B cell (primary cell): ENCODE measurements at places on chromosomes 6 and 20. TPM values are rescaled to one million over a fixed set of nuclear protein-coding genes. Genes with fewer than 3 reads are reported as not detected.

DNA sequence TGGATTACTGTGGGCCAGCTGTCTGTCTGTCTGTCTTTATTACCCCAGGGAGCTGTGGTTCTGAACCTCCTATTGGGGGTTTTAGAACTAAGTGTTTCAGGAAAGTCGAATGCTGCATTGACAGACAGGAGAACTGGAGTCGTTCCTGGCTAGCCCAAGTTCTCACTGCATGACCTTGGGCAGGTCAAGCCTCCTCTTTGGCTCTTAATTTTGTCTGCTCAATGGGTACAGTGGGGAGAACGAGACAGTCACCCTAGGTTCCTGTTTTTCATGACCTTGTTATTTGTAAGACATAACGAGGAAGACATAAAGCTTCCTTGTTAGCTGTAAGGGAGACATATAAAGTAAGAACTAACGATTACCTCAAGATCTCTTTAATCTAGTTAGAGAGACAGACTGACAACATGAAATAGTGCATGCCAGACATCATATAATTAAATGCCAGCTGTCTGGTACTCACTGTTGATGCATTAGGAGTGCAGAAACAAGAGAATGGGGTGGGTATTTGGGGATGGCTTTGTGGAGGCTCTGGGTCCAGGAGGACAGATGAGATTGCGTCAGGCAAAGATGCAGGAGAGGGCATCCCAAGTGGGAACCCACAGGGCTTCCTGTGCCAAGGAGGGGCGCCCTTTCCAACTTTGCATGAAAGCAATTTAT, 3.7 kb upstream of the CCDC167 start:
- H3K27me3 ChIP-seq = no peaks in the 10 kb centered on the region
- H3K4me3 ChIP-seq = peak overlapping the region; percentile 35
- H3K4me1 ChIP-seq = peaks cover 47% of the 10 kb centered on the region
- H3K27ac ChIP-seq = peak overlapping the region; percentile 85

Gene TP53INP2
- total RNA-seq = 7.7 and 8.1 TPM in 2 replicates

- DNase-seq = no peak
- no peaks in the 10 kb centered on the region for H3K36me3 ChIP-seq
- H3K4me3 ChIP-seq = no peak overlapping the region
- H3K27me3 ChIP-seq = no peaks in the 10 kb centered on the region
- no peak overlapping the region for H3K27ac ChIP-seq
- H3K4me1 ChIP-seq = no peaks in the 10 kb centered on the region
These were observed 66.6 kb downstream of the NHLRC1 start for GRCh38 chr6:18055714-18056382.

DNA sequence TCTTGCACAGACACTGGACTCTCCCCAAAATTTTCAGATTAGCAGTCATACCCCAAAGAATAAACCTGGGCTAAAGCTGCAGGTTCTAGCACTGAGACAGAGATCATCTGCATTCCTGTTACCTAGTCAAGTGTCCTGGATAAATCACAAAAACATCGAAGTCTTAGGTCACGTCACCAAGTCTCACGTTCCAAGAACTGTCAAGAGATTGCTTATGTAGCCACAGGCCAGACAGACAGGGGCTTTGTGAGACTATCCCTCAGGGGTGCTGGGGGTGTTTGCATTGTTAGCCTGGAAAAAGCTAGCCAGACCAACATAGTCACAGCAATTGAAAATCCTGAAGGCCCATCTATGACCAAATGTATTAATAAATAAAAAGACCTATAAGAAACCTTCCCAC, 243.1 kb upstream of the PREP start:
- H3K4me3 ChIP-seq = no peak overlapping the region
- DNase-seq = no peak
- H3K27me3 ChIP-seq = no peaks in the 10 kb centered on the region
- no peak overlapping the region for H3K27ac ChIP-seq

DNA sequence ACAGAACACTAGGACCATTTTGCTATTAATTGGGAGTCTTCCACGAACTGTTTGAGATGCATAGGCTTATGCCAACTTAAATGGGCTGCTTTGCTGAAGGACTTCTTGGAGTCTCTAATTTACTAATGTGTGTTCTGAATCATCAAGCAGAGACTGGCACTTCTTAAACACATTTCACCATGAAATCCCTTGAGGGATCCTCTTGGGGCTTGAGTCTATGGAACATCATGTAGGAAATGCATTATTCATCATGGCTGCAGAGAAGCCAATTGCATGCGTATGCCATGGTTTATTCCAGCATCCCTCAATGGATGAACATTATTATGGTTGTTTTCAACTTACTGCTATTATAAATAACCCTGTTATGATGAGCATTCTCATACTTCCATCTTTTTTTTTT, 73.4 kb downstream of the FGD2 start:
- H3K36me3 ChIP-seq = no peaks in the 10 kb centered on the region
- no peak overlapping the region for H3K4me3 ChIP-seq
- H3K27me3 ChIP-seq = peaks cover 2% of the 10 kb centered on the region
